ENCODE measurements at places on chromosomes 5 and 9.

DNA sequence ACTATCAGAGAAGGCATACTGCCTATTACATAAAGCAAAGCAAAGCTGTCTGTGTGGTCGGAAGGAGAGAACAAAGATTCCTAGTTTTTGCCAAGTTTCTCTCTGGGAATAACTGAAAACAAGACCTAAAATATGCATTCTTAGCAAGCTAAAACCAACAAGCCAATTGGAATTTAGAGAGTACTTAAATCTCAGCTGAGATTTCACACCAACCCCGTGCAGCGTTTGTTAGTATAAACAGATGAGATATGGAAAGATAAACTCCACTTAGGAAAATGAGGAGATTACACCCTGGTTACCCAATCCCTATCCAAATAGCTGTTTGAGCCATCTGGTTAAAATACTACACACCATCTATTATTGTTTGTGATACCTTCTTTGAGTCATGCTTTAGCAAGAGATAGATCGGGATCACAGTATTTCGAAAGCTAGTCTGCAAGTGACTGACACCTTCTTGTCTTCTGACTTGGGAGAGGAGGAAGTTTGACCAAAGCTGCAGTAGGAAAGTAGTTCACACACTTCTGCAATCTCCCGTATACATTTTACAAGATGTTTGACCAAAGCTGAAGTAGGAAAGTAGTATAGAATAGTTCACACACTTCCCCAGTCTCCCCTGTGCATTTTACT is 18.2 kb downstream of the FAF2 start:
- DNase-seq = peak; percentile 24

- DNase-seq = no peak
These were observed 42.1 kb downstream of the CACNA1B start for GRCh38 chr9:137919649-137920141.

GRCh38 chr5:126219616-126220015 is 203.6 kb upstream of the GRAMD2B start:
- DNase-seq = no peak

- peak; percentile 100 for DNase-seq
These were observed 8.1 kb upstream of the RAD23B start for GRCh38 chr9:107274953-107275422.

GRCh38 chr9:15509931-15510788 is 610 bp downstream of the PSIP1 start:
- peak; percentile 39 for DNase-seq
